ENCODE measurements at places on chromosomes 7 and 10. TPM values are rescaled to one million over a fixed set of nuclear protein-coding genes. Genes with fewer than 3 reads are reported as not detected.

The YWHAG gene
- 213 TPM for total RNA-seq

The SLC13A1 gene
- total RNA-seq, result not detected

The SOSTDC1 gene
- not detected for total RNA-seq

The EIF5AL1 gene
- total RNA-seq, result 0.93 TPM

The HOXA7 gene
- total RNA-seq, result 0.27 TPM

The DMBT1 gene
- not detected for total RNA-seq

The WEE2 gene
- not detected for total RNA-seq

The STEAP1 gene
- 62.9 TPM for total RNA-seq

The CNPY1 gene
- not detected for total RNA-seq

The TMEM273 gene
- 4.7 TPM for total RNA-seq

The OR2A7 gene
- 0.27 TPM for total RNA-seq

The DRGX gene
- total RNA-seq, result not detected

The TMEM213 gene
- not detected for total RNA-seq

The OGDHL gene
- 0.27 TPM for total RNA-seq

The ZC3HAV1 gene
- total RNA-seq, result 63.7 TPM

The MET gene
- total RNA-seq, result 103 TPM
